Suppressor macrophage (primary cell): ENCODE measurements at places on chromosomes 12 and 14.

DNA sequence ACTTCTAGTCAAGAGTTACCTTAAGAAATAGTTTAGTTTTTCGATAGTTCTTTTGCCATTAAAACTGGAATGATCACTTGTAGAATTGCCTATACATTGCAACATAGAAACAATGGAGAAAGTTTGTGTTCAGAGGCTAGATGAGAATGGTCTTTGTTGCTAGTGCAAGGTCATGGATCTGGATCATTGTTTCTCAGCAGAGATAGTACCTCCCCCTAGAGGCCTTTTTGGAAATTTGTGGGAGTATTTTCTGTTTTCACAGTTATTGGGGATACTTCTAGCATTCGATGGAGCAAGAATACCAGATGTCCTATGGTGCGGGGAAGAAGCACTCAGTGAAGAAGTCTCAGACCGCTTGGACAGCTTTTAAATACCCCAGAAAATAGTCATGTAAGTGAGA, 138.8 kb upstream of the HMGA2 start:
- DNase-seq = peak; percentile 24

- no peak for DNase-seq
Measured at GRCh38 chr12:51895378-51896135, 7.7 kb downstream of the ANKRD33 start.

DNA sequence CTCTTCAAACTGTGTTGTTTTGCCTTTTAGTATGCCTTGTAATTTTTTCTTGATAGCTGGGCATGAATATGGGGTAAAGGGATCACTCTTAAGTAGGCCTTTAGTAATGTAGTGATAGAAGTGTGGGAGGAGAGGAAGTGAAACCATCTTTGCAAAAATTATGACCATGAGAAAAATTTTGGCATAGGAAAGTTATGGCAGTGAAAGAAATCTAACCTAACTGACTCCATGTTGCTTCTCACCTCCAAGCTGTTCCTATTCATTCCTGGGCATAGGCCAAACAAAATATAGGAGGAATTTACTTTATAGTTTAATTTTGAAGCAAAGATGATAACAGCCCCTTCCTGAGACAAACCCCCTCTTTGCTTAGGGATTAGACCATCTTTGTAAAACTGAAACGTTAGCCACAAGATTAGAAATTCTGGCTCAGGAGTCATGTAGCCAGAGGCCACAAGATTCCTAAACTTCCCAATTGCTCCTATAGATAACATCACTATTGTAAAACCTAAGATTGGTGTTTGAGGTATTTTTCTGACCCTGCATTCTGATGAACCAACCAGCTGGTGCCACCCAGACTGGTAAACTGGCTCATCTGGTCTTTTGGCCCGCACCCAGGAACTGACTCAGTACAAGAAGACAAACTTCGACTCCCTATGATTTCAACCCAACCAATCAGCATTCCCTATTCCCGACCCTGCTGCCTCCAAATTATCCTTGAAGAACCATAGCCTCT, 45.8 kb downstream of the CRADD start:
- DNase-seq = no peak

DNA sequence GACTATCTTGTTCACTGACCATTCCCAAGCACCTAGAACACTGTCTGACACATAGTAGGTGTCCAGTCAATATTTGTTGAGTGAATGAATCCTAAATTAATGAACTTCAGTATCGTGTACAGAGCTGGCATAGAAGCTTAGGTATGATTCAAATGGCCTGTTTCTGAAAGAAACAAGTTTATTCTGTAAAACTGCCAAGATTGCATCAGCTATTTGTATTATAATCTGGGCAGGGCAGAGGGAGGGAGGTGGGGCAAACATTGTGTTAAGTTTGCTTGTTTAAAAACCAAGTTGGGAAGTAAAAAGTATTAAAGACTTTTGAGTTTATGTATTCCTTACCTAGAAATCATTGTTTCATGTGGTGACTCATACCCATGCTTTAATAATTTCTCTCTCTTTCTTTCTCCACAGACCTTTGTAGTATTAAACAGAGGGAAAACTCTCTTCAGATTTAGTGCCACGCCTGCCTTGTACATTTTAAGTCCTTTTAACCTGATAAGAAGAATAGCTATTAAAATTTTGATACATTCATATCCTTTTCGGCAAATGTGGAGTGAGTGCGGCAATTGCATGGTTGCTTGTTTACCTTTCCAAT, 92.8 kb downstream of the SCN8A start:
- no peak for DNase-seq

GRCh38 chr12:121224591-121224990, 14.7 kb downstream of the P2RX4 start:
- DNase-seq = no peak

GRCh38 chr14:39843881-39844280, 411.6 kb upstream of the FBXO33 start:
- DNase-seq = no peak

- DNase-seq = no peak
Measured at GRCh38 chr14:61812347-61813095, 50.3 kb downstream of the SNAPC1 start.

DNA sequence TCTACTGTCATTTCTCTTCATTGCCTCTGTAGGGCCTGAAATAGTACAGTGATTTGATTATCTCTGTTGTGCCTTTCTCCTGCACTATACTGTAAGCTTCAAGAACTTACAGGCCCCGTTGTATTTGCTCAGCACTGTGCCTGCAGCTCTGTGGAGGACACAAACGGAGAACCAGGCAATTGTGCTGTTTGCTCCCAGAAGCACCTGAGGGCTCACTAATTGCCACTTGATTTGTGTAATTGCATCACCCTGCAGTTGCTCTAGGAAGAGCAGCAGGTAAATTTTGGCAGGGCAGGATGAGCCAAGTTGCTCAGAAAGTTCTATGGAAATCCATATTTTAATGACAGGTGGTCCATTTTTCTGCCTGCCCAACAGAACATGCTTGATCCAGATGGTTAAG, 11.6 kb upstream of the KRT82 start:
- no peak for DNase-seq

DNA sequence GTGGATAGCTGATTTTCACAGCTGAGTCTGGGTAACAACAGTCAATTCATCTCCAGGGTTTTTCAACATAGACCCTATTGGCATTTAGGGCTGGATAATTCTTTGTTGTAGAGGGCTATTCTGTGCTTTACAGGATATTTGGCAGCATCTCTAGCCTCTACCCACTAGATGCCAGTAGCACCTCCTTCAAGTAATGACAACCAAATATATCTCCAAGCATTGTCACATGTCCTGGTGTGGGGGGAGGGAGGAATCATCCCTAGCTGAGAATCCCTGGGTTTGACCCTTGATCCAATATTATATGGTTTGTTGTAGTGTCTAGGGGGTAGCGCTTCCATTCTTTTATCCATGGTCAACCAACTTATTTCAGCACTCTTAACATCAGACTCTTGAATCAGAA, 157.2 kb downstream of the ANO4 start:
- no peak for DNase-seq

DNA sequence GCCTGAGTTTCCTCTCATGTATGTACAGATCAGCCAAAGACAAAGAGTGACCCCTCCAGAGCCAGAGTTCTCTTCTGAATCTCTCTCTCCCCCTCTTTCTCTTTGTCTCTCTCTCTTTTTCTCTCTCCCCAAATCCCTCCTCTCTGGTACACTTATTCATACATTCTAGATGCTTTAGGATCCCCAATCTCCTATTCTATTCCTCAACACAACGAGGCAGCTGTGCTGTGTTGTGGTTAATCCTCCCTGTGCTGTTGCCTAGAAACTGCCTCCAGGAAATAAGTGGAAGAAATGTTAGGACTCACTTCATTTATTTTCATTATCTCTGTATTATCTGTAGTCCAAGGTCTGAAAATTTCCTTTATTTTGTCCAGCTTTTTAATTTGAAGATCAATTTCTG, 350.5 kb upstream of the OR4E1 start:
- DNase-seq = no peak

DNA sequence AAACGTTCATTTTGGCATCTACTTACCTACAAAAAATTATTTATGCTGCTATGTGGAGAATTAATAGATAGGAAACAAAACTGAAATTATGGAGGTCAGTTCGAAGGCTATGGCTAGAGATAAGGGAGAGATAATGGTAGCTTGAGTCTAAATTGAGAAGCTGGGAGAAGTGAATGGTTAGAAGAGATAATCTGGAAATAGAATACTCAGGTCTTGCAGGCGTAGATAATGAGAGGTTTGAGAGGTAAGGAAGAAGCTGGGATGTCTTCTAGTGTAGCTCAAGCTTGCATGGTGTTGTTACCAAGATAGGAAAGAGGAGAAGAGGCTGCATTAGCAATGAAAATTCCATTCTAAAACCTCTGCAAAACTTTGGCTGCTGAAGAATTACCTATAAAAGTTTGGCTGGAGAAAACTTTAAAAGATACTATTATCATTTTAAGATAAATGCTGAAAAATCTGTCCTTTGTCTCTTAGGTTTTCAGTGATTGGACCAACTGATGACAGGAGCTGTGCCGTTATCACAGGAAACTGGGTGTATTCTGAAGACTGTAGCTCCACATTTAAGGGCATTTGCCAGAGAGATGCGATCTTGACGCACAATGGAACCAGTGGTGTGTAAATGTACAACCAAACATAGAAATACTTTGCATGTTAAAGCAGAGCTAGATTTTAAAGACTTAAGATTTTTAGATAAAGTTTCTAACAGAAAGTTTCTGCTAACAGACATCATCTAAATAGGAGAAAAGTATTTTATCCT, 14.1 kb downstream of the KLRF2 start:
- DNase-seq = no peak

DNA sequence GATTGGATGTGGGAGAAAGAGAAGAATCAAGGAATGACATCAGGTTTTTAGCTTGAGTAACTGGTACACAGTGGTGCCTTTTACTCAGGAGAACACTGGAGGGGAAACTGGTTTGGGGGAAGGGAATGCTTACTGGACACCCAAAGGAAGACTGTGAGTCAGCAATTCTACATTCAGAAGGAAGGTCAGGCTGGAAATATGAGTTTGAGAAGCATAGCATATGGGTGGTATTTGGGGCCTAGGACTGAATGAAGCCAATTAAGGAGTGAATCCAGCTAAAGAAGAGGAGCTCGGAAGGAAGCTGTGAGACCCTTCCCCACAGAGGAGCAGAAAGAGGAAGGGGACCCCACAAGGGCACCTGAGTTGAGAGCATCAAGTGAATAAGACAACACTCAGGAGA, 35.4 kb downstream of the DMAC2L start:
- DNase-seq = no peak

DNA sequence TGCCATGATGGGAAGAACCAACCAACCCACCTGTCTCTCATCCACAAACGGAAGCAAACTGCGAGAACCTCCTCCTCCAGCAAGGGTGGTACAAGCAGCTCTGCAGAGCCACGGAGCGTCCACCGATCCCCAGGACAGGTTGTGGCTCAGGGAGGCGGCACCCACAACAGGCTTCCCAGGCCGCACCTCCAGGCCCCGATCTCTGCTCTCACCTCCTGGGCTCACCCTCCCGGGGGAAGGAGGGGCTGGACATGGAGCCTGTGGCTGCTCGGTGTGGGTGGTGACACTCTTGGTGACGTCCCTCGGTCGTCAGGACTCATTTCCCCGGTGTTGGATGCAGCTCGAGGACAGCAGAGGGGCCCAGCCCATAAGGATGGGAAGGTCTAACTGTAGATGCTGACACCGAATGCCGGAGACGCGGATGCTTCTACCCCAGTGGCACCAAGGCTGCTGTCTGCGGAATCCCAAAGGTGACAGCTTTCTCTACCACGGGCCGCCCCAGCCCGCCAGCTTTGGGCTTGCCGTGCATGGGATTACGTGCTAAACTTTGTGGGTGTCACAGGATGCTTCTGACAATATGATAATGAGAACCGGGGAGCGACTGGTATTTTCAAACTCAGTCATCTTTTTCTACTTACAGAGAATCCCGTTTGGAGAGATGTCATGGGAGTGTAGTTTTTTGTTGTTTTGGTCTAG, 58.0 kb downstream of the STX2 start:
- no peak for DNase-seq

GRCh38 chr12:57579011-57579410, 12.0 kb upstream of the PIP4K2C start:
- no peak for DNase-seq

DNA sequence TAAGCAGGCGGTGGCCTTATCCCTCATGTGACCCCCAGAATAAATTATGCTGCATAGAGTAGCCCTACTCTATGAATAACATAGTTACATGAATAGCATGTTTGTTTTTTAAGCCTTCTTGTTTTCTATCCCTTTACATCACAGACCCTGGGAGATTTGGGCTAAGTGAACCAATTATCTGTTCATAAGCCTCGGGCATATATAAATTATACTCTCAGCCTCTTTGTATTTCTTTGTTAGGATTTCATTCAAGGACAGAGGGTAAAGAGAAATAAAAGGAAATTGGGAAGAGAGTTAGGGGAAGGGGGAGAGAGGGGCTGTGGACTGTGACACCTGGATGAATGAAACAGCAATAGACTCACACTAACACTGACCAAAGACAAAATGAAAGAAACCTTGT, 35.3 kb upstream of the RTRAF start:
- DNase-seq = no peak

- peak; percentile 60 for DNase-seq
Measured at GRCh38 chr14:89058697-89059096, 234.2 kb downstream of the TTC8 start.

DNA sequence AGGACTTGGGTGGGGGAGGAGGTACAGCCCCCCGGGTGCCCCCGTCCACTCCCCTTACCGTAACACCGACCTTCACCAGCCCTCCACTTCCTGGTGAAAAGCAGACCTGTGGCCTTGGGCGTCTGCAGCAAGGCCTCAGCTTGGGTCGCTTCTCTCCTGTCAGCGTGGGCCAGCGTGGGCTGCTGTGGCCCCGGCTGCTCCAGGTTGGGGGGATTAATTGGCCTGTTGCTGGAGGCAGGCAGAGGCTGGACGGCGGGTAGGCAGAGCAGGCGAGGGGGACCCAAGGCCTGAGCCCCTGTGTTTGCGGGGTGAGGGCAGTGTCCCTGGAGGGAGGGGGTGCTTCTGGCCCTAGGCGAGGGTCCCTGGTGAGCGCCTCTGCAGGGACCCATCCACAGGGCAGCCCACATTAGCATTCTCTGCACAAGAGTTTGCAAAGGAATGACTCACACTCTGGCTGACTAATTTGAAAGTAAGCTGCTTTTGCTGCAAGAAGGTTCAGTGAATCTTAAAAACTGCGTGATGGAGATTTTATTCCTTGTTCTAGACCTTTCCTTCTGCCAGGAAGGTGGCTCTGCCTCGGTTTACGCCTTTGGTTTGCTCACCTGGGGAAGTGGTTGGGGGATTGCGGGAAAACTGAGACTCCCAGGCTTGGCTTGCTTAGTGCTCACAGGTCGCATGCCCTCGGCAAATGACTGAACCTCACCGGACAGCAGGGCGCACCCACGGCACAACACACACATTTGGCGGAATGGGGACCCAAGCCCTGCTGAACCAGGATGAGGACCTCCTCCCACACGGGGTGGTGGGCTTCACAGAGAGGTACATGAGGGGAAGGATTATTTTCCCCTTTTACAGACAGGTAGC, 37.9 kb upstream of the DLK1 start:
- DNase-seq = no peak

- DNase-seq = no peak
Measured at GRCh38 chr12:633731-634130, 29.5 kb downstream of the NINJ2 start.

DNA sequence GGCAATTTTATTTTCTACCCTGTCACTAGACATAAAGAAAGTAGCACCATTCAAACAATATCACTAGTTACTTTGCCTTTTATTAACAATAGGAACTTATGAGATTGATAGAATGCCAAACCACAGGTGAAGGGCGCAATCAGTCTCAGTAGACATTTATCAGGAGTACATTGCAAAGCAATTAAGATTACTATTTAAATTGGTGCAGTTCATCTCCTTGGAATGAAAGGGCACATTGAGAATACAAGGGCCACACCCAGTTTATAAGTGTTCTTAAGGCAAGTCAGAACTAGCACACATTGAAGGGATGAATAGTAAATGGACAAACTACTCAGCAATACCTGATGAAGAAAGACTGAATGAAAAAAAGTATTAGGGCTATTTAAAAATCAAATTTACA, 601.4 kb downstream of the C12orf50 start:
- DNase-seq = no peak
